Substantia nigra (tissue), 51 donors: ENCODE measurements at places on chromosomes 6 and 20.

DNA sequence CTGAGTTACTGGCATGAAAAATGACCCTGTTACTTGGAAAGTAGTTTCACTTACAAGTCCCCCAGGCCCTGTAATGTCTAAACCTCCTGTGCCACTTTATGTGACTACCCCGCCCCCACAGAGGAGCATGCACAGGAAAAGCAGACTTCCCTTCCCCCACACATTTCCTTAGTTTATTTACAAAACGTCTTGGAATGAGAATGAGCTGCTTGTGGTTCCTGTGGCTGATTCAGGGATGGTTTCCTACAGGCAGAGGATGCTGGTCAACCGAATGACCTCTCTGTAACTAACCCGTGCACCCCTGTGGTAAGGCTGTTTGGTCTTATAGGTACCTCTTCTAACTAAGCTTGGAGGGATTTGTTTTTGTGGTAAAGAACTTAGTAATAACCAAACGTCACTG lies 28.5 kb downstream of the RSPO3 start:
- no peak for DNase-seq

DNA sequence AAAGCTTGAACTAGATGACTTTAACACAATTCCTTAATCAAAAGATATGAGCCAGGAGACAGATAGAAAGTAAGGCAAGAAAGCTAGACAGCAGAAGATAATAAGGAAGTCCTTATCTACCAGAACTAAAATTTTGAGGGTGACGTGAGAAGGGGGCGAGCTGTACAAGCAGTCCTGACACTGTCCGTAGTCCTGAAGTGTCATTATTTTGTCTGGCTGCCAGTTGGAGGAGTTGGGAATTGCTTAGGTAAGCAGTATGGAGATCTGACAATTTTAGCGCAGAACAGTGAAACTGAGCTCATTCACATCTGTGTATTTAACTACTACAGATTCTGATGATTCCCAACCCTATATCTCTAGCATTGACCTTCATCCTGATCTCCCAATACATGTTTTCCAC lies 25.8 kb upstream of the CEP85L start:
- no peak for DNase-seq

GRCh38 chr6:4574007-4574406 lies 202.2 kb upstream of the CDYL start:
- DNase-seq: no peak

DNA sequence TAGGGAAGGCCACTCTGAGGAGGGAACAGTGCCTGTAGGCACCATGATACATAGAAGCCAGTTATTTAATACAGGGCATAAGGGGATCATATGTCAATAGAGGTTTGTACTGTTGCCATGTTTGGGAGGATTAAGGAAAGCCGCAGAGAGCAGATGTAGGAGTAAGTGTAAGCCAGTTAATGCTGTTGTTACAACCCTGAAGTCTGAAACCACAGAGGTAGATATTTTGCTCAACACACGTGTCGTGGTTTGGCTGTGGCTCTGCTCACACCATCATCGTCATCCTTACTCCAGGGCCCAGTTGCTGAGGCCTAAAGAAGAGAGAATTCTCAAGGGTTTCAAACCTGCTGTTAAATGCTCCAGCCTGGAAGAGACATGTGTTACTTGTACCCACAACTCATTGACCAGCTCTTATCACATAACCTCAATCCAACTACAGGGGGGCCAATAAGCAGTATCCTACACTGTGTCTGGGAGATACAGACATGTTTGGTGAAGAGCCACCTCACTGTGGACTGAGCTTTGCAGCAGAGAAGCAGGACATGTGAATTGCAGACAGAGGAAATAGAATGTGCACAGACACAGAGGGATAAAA lies 31.0 kb upstream of the PSMF1 start:
- no peak for DNase-seq

DNA sequence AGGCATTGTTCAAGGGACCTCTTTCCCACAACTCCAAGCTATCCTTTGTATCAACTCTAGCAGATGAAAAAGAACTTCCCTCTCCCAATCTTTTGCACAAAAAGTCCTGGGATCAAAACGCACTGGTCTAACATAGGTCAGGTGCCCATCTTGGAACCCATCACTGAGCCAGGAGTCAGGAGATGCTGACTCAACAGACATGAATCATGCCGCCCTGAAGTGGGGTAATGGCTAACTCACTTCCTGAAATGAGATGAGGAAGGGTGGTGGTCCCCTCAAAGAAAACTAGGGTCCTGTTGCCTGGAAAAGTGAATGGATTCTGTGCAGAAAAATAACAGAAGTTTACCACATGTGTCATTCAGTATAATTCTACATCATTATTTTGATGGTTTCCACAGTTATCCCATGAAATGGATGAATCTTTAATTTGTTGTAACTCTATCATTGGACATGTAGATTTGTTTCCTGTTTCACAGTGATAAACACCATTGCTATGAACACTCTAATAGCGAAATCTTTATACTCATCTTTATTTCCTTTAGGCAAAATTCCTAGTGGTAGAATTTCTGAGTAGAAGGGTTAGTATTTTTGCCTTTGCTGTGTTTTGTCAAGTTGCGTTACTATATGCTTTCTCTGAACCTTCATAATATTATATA lies 151.3 kb downstream of the SLC16A10 start:
- no peak for DNase-seq

GRCh38 chr6:154249499-154250298 lies 106.9 kb downstream of the IPCEF1 start:
- no peak for DNase-seq

- no peak for DNase-seq
Measured at GRCh38 chr6:170185175-170185978, 105.5 kb downstream of the DLL1 start.

DNA sequence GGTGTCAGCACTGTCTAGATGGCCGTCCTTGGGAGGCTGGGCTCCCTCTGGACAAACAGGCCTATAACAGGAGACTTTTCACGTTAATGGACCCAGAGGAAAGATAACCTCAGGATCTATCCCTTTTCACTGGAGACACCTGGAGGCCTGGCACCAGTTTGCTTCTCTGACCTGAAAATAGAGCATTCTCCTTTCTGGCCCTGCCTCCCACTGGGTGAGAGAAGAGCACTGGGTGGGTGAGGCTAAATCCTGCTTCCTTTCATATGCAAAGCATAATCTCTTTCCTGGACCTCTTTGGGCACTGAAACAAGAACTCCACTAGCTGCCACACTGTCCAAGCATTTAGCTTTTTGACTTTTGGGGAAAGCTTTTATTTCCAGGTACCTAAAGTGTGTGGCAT lies 78.3 kb downstream of the FOXO3 start:
- DNase-seq: no peak
